ENCODE measurements at places on chromosomes 6 and 20.

DNA sequence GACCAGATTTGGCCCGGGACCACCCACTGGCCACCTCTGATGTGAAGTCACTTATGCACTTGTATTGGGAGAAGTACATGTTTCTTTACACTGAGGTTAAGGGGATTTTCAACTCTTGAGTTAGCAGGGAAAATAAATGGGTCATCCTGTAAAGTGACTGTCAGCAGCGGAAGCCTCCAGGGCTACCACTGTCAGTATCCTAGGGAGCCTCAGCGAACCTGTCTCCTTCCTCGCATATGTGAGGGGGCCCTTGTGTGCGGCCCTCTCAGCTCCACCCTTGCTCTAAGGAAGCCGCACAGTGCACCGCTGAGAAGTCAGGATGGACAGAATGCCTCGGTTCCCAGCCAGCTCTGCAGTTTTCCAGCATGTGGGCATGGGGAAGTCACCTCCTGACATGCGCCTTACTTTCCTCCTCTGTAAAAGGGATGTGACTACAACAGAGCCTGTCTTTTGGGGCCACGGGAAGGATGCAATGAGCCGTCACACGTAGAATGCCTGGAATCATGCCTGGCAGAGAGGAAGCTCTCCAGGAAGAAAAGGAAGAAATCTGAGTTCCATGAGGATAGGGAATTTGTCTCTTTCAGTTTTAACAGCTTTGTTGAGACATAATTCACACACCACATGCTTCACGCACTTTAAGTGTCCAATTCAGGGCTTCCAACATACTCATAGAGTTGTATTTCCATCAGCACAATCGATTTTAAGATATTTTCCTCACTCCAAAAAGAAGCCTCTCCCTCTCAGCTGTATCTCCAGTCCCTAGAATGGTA is 115.4 kb downstream of the SYCP2 start:
- DNase-seq = no peak

DNA sequence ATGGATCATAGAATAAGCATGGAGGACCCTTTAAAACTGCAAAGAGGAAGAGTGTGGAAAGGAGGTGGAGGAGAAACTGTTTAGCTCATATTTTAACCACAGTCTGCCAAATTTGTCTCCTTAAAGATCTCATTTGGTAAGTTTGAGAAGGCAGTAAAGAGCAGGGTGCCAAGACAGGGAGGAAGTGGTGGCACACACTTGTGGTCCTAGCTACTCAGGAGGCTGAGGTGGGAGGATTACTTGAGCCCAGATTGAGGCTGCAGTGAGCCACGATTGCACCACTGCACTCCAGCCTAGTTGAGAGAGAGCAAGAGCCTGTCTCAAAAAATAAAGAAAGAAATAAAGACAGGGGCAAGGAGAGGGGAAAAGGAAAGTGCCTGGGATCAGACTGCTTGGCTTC is 16.8 kb upstream of the DCBLD1 start:
- DNase-seq = no peak

GRCh38 chr6:329888-330691 is 37.8 kb downstream of the DUSP22 start:
- DNase-seq = peak; percentile 42

GRCh38 chr20:53124075-53124551 is 152.0 kb downstream of the TSHZ2 start:
- no peak for DNase-seq

DNA sequence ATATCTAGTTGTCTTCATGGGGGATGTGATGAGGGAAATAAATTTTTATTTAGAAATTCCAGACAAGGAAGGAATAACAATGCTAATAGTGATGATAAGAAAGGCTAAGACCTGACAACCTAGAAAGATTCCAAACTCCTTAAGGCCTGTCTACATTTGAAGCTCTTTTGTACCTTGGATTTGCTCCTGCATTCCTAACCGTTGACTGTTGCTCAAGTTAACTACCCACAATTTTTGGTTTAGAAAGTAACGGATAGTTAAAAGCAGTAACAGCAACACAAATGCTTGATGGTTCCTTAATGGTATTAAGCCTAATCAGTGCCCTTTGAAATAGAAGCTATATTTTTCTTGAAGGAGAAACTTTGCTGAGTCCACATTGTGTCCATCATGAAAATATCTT is 52.9 kb downstream of the TRMT11 start:
- no peak for DNase-seq

DNA sequence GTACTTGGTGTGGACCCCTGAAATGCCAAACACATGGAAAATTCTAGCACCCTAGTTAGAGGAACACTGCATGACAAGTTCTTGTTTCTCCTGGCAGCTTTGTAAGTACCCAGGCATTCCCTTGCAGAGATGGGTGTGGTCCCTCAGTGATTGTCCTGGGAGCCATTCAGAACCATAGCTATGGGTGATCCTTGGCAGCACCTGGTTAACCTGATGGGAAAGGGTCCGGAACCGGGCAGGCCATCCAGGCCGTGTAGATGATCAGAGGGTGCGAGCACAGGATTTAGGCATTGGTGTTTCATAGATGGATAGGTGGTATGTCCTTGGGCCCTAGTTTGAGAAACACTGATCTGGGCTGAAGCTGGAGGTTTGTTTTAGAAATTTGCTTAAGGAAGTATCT is 95.8 kb downstream of the RPP40 start:
- no peak for DNase-seq

GRCh38 chr6:130517444-130517931 is 151.7 kb downstream of the TMEM200A start:
- peak; percentile 11 for DNase-seq

DNA sequence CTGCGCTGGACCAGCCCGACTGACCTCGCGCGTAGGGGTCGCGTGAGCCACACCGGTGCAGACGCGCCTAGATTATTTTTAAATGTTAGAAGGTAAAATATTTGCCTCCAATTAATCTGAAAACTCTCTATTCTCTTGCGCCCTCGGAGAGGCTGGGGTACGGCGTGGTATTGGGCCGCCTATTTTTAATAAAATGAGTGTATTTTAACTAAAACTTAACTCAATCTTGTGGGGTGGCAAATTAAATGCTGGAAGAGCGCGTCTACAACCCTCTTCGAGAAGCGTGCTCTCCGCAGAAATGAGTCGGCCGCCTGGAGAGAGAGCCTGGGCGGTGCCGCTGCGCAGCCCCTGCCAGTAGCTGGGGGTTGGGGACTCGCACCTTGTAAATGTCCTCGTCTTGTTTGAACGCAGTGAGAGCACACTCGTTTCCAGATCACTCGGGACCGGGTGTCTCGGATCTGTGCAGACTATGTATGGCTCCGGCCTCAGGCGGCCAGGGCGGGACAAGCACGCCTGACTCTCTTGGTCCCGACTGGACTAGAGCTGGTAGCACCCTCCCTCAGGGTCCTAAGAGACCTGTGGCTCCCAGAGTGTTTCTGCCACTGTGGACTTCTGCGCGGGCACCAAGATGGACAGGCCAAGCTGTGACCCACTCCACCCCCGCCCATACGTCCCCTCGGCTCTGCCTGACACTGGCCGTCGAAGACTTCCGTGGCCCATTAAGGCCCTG is 2.0 kb upstream of the MAFB start:
- DNase-seq = no peak

- peak; percentile 25 for DNase-seq
Measured at GRCh38 chr6:33114406-33114805, 38.6 kb downstream of the HLA-DPB1 start.

DNA sequence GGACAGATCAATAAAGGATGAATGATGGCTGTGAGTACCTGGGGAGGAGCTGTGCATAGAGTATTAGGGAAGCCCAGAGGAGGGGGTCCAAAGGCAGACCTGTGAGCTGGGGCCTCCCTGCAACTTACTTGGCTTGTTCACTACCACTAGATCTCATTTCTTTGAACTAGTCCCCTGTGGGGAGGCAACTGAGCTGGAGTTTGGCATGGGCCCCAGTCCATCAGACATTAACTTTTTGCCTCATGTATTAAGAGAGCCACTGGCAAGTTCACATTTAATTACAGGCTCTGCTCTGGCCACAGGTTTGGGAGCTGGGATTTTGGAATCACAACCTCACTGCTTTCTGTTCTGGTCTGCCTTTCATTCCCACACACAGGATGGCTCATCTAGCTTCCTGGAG is 254.1 kb downstream of the PRL start:
- no peak for DNase-seq

DNA sequence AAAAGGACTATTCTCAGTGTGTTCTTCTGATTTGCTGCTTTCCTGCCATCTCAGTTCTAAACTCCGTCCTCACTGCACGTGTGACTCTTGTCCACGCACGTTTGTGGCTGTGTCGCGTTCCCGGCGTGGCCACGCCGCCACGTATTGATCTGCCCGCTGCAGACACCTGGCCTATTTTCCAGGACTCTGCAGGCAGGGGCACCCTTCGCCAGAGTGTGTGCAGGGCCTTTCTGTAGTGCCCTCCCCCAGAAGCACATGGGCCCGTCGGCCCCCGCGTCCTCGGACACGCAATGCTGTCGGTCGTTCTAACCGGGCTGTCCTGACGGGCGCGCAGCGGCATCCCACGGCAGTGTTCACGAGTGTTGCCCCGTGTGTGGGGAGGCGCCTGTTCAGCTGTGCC is 87.6 kb downstream of the YTHDF1 start:
- DNase-seq = no peak

DNA sequence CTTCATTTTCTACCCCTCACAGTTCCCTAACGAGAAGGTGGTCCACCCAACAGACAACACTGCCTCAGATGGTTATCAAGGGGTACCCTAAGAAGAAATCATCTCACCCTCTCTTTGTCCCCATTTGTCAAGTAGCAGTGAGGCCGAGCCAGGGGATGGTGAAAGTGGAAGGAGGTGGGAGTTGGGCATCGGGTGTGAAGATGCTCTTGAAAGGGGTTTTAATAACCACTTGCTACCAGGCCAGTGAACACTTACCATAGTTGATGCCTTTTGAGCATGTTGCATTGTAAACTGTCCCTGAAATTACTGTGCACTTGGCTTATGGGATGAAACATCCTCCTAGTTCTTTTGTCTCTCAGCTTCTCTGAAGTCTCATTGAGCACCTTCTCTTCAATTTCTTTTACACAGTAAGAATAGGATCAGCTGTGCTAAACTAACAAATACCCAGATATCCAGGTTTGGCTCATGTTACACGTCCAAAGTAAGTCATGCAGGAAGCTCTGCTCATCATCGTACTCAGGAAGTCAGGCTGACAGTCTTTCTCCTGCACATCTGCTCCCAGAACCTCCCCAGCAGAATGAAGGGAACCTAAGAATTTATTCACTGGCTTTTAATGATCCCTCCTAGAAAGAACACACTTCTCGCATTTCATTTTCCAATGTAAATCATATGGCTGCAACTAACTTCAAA is 13.3 kb downstream of the HLA-DPB1 start:
- DNase-seq = no peak

DNA sequence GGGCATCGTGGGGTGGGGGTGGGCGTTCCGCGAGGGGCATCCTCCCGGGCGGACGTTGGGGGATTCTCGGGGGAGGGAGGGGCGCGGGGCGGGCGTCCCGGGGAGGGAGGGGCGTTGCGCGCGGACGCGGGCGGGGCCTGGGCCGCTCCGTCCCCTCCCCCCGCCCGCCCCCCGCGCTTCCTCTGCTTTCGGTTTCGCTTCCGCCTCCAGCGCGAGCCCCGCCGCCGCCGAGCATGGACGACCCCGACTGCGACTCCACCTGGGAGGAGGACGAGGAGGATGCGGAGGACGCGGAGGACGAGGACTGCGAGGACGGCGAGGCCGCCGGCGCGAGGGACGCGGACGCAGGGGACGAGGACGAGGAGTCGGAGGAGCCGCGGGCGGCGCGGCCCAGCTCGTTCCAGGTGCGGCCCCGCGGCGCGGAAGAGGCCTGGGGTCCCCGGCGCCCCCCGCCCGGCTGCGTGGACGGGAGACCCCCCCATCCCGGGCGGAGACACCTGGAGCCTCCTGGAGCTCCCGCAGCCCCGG is at the start of gene OGFR:
OGFR (plus strand) TSS at position 209 of the 528 bp plus-strand sequence; CDS start at position 234, 25 bp downstream.
- peak; percentile 84 for DNase-seq

DNA sequence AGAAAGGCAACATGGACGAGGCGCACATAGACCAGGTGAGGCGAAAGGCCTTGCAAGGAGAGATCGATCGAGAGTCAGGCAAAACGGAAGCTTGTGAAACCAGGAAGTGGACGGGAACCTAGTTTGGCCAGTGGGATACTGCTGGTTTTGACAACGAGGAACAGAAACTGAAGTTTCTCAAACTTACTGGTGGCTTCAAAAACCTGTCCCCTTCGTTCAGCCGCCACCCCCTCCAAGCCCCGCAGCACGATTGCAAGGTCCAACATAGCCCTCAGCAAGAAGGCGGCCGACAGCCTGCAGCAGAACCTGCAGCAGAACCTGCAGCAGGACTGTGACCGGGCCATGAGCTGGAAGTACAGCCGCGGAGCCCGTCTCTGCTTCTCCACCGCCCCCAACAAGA is 238.0 kb downstream of the KHDC1L start:
- DNase-seq = no peak

GRCh38 chr6:167826896-167827582 is at the start of gene AFDN:
TSS of gene AFDN (plus strand) at chr6:167826911. CDS start at chr6:167827133, 222 bp downstream.
- DNase-seq = peak; percentile 53

GRCh38 chr6:8657522-8657921 is 222.2 kb upstream of the SLC35B3 start:
- no peak for DNase-seq

- peak; percentile 59 for DNase-seq
Measured at GRCh38 chr6:82227770-82228169, 19.8 kb downstream of the IBTK start.

DNA sequence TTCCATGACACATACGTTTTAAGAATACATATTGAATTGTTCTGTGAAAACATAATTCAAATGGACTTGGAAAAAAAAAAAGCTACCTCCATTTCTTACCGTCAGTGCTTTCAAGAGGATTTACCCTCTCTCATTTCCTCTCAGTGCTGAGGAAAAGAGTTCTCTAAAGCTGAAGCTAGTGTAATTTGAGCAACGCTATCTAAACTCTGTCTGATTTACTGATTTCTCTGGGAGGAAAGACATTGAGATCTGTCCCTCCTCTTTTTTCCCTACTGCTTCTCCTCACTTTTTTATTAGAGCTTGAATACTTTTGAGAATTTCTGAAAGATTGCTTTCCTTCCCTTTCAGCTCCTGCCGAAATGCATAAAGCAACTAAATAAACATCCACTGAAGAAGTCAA is 41.2 kb upstream of the GRIK2 start:
- DNase-seq = no peak

GRCh38 chr6:15499125-15499524 is 163.7 kb downstream of the DTNBP1 start:
- DNase-seq = no peak

DNA sequence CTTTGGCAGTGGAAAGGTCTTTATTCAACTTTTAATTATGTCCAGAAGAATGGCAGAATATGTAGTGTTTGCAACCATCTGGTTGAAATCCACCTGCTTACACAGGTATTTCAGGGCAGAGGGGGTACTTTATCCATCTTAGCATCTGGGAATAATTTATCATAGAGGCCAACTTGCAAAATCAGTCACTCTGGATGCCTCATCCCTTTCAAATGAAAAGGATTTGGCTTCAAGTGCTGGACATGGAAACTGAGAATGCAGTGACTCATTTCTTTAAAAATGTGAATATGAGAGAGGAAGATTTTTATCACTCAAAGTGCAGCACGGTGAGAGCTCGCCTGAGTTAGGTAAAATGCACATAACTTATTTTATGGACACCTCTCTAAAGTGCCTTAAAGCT is 758.3 kb downstream of the KIF16B start:
- DNase-seq = no peak
